ENCODE measurements at places on chromosomes 2 and 18. TPM values are rescaled to one million over a fixed set of nuclear protein-coding genes. Genes with fewer than 3 reads are reported as not detected.

- no peak for DNase-seq
Measured at GRCh38 chr2:7429733-7430132, 512.5 kb downstream of the RNF144A start.

- DNase-seq, result no peak
Measured at GRCh38 chr2:222825031-222825430, 35.8 kb upstream of the ACSL3 start.

DNA sequence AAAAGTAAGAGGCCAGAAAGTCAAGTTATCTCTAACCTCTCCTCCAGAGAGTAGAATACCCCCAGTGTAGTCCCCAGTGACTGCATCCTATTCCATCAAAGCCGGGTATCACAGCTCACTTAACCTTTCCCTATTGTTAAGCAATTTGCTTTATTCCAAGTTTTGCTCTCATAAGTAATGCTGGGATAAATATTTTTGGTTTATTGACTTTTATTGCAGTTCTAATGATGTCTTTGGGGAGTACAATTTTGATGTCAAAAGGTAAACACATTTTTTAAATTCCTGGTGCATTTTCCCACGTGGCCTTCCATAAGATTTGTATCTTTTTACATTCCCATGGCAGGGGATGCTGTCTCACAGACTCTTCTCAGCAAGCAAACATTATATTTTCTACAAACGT is 43.3 kb downstream of the CMPK2 start:
- peak; percentile 24 for DNase-seq

- peak; percentile 31 for DNase-seq
Measured at GRCh38 chr18:74337155-74337911, 21.7 kb downstream of the C18orf63 start.

- peak; percentile 83 for DNase-seq
Measured at GRCh38 chr2:98149333-98149697, 62.3 kb downstream of the VWA3B start.

- no peak for DNase-seq
Measured at GRCh38 chr18:43650426-43650825, 373.1 kb upstream of the SYT4 start.

GRCh38 chr2:215861607-215862350 is 151.6 kb downstream of the MREG start:
- no peak for DNase-seq

DNA sequence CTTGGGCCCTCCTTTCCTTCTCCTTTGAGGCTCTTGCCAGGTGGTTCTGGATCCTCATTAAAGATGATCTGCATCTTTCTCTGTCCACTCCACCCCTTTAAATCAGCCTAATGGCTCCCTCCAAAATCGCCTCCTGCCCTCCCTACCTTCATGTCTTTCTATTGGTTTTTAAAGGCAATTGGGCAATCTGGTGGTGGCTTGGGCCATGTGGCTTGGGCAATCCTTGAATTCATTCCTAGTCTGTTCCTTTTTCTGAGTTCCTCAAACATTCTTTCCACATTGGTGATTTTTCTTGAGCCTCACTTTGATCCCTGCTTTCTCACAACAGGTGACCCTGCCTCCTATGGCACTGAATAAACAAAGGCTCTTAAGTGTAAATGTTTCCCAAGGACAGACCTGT is 266.2 kb upstream of the REV1 start:
- no peak for DNase-seq

- no peak for DNase-seq
Measured at GRCh38 chr18:23012249-23012648, 79.1 kb downstream of the RBBP8 start.

DNA sequence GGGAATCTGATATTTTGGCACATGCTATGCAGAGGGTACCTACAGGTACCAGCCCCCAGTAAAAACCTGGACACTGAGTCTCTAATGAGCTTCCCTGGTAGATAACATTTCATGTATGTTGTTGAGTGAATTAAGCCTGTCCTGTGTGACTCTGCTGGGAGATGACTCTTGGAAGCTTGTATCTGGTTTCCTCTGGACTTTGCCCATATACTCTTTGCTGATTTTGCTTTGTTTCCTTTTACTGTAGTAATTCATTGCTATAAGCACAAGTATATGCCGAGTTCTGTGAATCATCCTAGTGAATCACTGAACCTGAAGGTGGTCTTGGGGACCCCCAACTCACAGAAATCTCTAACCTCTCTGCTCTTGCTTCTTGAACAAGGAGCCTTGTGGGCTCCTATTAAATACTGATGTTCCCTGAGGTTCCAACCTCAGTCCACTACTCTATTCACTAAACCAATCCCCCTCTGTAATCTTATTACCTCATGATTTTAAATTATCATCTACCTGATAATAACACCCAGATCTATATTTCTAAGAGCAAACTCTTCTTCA is 94.3 kb upstream of the WDSUB1 start:
- no peak for DNase-seq

- no peak for DNase-seq
Measured at GRCh38 chr2:102619414-102620319, at the start of gene SLC9A2. SLC9A2 (plus strand) TSS chr2:102619553; CDS start chr2:102619849, 296 bp downstream.

The POTEI gene
- total RNA-seq, result under 0.01 TPM

The NYAP2 gene
- total RNA-seq, result not detected

The GALNT13 gene
- 1.7 TPM for total RNA-seq

The CD207 gene
- total RNA-seq, result not detected

The CCDC85A gene
- total RNA-seq, result 2.3 TPM

The CYRIA gene
- 0.43 TPM for total RNA-seq

The SEC11C gene
- 24.6 TPM for total RNA-seq

The CYP26B1 gene
- total RNA-seq, result 0.43 TPM
